Stimulated activated CD4-positive, alpha-beta T cell treated with anti-CD3 and anti-CD28 coated beads, Interleukin-4, amount 100 ng/mL, for 1 hour (primary cell): ENCODE measurements at places on chromosomes 7 and 10.

- DNase-seq = no peak
These were observed 20.1 kb downstream of the LRRC20 start for GRCh38 chr10:70362328-70362727.

GRCh38 chr7:65971021-65971420, 11.0 kb downstream of the GUSB start:
- no peak for DNase-seq

DNA sequence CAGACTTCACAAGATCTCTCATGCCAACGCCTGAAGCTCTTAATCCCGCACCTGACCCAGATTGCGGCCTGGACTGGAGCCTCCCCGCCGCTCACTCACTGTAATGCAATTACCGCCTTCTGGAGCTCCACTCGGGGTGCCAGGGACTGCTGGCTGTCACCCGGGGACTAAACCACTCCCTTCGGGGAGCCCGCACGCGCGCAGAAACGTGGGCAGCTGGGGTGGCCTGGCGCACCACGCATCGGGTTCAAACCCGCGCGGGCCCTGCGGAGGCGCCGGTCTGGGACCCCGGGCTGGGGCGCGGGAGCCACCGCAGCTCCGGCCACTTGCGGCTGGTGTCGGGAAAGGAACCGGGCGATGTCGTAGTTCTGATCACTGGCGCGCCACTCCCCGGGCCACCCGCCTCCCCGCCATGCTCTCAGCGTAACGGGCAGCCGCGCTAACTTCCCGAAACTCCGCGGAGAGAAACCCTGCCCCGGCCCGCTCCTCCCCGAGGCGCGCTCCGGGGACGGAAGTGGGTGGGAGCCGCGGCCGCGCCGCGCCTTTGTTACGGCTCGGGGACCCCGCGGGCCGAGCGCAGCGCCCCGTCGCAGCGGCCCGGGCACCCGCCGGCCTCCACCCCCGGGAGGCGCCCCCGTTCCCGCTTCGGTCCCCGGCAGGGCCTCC, 100.3 kb upstream of the SVIL start:
- peak; percentile 58 for DNase-seq

DNA sequence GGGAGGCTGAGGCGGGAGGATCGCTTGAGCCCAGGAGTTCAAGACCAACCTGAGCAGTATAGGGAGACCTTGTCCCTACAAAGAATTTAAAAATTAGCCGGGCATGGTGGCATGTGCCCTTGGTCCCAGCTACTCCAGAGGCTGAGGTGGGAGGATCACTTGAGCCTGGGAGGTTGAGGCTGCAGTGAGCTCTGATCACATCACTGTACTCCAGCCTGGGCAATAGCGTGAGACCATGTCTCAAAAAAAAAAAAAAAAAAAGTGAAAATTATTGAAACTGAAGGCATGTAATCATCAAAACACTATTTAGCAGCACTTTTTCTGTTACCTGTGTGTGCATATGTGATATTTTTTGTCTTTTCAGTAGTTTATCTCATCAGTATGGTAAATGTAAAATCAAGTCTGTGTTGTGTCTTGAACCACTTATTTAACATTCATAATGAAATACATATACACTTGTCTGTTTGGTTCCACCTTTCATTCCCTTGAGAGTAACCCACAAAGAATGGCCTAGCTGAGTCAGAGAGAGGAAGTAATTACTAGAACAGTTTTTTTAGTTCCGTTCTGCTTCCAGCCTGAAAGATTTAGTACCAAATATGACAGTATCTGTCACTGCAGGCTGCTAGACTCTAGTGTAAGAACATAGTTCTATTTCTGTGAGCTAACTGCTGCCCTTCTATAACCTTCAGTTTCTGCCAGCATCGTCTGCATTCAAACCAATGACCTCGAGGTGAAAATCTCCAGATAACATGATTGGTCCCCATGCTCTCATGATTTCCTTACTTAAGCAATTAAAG, 68.6 kb downstream of the MMRN2 start:
- no peak for DNase-seq

DNA sequence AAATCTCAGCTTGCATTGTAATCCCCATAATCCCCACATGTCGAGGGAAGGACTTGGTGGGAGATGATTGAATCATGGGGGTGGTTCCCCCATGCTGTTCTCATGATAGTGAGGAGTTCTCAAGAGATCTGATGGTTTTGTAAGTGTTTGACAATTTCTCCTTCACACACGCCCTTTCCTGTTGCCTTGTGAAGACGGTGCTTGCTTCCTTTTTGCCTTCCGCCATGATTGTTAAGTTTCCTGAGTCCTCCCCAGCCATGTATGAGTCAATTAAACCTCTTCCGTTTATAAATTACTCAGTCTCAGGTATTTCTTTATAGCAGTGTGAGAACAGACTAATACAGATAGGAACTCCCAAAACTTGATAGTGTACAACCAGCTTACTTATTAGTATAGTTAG, 98.6 kb downstream of the CREM start:
- no peak for DNase-seq

DNA sequence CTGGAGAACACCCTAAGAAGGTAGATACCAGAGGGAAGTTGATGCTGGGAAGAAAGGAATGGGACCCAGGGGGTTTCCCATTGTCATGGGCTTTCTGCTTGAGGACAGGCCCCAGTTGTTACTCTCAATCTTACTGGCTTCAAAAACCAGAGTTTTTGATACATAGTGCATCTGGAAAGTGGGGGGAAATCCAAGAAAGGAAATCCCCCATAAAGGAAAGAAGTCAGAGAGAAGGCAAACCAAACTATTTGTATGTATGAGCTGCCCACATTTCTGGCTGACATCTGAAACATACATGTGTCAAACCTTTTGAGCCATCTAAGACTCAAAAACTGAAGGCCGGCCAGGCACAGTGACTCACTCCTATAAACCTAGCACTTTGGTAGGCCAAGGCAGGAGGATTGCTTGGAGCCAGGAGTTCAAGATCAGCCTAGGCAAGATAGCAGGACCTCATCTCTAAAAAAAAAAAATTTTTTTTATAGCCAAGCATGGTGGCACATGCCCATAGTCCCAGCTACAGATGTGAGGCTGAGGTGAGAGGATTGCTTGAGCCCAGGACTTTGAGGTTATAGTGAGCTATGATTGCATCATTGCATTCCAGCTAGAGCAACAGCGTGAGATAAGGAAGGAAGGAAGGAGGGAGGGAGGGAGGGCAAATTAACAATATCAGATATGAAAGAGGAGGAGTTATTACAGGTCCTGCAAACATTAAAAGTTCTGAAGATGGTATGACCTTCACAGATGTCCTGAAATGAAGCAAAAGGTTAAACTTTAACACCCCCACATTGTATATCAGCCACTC, 6.7 kb upstream of the COA1 start:
- peak; percentile 14 for DNase-seq

DNA sequence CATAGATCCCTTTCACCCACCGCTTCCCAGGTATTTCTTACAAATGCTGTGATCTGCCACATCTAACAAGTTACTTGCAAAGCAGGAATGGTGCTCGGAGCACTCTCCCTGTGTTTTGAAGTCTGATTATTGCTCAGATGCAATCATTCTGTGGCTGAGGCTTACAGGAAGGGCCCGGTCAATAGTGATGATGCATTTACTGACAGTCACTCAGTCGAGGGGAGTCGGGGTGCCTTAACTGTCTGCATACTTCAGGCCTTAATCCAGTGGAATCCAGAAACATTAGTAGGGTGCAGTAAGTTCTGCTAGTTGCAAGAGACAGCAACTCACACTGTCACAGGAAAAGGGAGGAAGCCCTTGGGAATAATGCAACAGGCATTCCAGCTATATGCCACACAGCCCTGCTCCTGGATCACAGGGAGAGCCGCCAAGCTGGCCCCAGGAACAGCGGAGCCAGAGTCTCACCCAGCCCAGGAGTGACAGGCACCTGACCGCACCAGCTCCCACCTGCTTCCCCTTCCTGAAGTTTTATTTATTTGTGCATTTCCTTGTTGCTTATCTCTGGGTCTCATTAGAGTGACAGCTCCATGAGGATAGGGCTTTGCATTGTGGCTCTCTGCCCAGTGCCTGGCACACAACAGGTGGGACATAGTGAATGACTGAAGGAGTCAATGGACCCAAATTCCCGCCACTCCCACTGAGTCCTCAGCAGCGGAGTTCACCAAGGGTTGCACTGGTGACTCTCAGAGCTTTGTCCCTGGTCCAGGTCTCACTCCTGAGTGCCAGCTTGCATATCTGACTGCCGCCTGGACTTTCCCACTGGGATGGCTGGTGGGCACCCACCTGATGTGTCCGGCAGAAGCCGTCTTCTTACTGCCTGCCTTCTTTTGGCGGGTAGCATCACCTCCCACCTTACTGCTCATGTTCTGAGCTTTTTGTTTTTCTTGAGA, 212.5 kb upstream of the SH2B2 start:
- DNase-seq = no peak

DNA sequence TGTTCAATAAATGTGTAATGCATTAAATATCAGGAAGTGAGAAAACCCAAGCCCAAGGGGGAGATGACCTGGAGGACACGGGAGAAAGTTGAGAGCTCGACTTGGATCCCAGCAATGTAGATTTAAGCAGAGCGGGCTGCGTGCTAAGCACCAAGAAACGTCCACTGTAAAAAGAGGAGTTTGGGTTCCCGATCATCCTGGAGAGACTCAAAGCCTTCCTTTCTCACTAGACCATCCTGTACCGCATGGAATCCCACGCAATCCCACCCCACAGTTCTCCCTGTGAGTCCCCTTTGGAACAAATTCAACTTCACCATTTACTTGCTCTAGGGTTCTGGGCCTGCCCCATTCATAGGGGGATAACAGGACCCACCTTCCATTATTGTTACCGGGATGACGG, 2.4 kb downstream of the TRPV6 start:
- DNase-seq = no peak

DNA sequence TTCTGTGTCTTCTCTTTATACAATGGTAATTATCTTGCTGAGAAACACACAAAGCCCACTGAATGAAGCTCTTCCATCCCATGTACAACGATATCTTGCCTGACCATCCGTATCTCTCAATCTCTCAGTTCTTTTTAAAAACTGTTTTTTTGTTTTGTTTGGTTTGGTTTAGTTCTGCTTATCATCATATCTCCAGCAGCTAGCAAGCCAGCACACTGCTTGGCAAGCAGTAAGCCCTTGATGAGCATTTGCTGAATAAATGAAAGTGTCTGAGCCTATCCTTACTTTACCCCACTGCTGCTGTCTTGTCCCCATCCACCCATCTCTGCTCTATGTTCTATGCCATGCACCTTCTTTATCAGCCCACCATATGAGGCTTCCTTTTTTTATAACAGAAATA, 34.2 kb downstream of the ITGB1 start:
- DNase-seq = no peak

GRCh38 chr7:98870121-98870651, 372 bp upstream of the TMEM130 start:
- DNase-seq = peak; percentile 81

DNA sequence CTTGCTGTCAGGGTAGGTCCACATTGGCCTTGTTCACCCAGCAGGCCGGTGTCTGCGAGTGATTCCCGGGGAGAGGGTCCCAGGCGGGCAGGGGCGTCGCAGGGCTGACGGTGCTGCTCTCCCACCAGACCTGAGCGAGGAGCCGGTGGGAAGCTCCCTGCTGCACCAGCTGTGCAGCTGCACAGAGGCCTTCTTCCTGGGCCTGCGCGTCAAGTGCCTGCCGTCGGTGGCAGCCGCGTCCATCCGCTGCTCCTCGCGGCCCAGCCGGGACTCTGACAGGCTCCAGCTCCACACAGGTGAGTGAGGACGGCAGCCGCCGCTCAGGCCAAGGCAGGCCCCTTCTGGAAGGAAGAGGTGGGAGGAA, 14.6 kb downstream of the AMZ1 start:
- DNase-seq = no peak
